ENCODE measurements at places on chromosomes 5 and 9.
A peak's percentile ranks its signal among the peaks of the same experiment; 100 is the strongest.

- peak; percentile 65 for DNase-seq
Observed at GRCh38 chr9:3578786-3579185, 53.0 kb upstream of the RFX3 start.

- DNase-seq = no peak
Observed at GRCh38 chr5:152804179-152804578, 399.1 kb upstream of the NMUR2 start.

DNA sequence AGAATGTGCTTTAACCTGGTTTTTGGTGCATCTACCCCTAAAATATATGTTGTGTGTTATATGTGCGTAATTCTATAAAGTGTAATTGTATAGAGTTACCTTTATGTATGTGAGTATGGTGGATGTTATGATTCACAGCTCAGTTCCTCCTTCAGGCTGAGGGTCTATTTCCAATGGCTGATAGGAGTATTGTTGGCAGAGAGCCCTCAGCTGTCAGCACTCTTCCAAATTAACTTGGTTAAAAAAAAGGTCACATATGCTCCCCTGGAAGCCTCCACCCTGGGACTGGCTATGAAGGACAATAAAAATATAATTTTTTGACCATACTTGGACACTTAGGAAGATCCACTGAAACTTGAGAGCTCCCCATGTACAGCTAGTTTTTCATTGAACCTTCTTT is 250.4 kb upstream of the CDH12 start:
- DNase-seq = no peak

DNA sequence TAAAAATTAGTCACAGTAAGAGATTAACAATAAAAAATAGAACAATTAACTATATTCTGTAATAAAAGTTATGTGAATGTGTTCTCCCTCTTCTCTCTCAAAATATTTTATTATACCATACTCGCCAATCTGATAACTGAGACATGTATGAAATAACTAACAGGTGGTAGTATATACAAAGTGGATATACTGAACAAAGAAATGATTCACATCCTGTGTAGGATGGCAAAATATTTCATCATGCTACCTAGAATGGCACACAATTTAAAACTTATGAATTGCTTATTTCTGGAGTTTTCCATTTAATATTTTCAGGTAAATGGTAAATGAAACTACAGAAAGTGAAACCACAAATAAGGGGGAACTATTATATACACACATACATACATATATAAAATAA is 152.5 kb downstream of the RNF180 start:
- DNase-seq = peak; percentile 1

DNA sequence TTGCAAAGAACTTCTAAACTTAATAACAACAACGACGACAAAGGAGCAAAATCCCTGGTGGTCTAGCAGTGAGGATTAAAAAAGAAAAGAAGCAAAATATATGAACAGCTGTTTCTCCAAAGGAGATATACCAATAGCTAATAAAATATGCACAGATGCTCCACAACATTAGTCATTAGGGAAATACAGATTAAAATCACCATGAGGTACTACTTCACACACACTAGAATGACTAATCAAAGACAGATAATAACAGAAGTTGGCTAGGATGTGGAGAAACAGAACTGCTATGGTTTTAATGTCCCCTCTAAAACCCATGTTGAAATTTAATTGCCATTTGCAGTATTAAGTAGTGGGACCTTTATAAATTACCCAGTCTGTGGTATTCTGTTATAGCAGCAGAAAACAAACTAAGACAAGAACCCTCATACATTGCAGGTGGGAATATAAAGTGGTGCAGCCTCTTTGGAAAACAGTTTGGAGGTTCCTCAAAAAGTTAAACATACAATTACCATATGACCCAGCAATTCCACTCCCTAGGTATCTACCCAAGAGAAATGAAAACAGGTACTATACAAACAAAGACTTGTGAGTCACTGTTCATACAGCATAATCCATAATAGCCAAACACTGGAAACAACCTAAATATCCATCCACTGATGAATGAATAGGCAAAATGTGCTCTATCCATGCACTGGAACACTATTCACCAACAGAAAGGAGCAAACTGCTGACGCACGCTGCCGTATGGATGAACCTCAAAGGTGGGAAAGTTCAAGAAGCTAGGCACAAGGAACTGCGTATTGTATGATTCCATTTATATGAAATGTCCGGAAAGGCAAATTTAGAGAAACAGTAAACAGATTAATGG is 11.4 kb upstream of the DUSP1 start:
- DNase-seq = no peak

Measured in adipocyte (in vitro differentiated cells).